ENCODE measurements at places on chromosomes 16 and 17.

DNA sequence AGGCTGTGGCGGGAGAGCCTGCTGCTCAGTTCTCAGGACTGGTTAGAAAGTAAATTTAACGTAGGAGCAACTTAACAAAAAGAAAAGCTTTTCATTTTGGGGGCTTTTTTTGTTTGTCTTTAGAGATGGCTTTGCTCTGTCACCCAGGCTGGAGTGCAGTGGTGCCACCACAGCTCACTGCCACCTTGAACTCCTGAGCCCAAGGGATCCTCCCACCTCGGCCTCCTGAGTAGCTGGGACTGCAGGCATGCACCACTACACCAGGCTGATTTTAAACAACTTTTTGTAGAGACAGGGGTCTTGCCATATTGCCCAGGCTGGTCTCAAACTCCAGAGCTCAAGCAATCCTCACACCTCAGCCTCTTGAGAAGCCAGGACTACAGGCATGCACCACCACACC lies 205.0 kb downstream of the RPTOR start:
- DNase-seq = no peak

DNA sequence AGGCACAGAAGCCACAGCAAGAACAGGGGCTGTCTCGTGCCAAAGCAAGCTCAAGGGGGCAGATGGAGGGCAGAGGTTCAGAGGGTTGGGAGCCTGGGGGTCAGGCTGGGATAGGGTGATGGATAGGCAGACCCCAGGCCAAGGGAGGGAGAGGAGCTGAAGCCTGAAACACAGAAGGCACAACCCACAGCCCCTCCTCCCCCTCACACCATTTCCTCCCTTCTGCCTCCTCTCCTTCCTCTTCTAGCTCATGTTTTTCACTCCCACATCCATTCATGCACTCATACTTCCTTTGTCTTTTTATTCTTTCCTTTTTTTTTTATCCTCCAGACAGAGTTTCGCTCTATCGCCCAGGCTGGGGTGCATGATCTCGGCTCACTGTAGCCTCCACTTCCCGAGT lies 61.1 kb downstream of the SOCS1 start:
- DNase-seq = no peak

- DNase-seq = no peak
Observed at GRCh38 chr16:20910781-20911321, 10.3 kb downstream of the LYRM1 start.

DNA sequence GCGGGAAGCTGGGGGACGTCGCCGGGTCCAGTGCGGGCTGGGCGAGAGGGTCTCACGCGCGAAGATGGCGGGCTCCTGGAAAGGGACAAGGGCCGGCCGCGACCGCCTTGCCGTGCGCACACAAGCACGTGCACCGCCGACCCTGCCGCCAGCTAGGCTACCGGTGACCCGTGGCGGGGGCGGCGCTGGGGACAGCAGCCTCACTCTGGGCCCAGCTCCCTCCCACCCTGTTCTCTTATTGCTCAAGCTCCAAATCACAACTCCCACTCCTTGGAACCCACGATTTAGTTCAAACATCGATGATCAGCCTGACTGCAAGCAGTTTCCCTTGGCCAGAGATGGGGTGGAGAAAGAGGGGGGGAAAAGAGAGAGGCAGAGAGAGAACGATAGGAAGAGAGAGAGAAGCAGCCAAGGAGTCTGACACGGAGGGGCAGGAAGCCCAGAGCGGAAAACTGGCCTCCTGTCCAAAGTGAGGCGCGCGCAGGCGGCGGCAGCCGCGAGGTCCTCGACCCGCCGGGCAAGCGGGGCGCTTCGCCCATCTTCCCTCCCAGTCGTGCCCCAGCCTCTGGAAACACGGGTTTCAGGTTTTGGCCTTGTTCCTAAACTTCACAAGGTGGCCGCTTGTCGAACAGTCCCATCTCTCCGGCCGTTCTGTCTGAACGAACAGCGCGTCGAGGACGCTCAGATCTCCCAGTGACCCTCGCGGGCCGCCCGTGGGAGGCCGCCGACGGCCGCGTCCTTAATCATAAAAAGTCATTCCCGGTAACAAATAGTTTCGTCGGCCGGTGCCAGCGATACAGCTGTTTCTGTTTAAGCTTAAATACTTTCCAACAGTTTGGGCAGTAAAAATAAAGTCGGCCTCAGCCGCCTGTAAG lies 1.7 kb upstream of the CBX8 start:
- peak; percentile 40 for DNase-seq

- DNase-seq = no peak
Observed at GRCh38 chr17:15351925-15352324, 10.5 kb upstream of the TEKT3 start.

GRCh38 chr16:57261806-57262205 lies 16.7 kb downstream of the ARL2BP start:
- DNase-seq = no peak

- no peak for DNase-seq
Observed at GRCh38 chr17:17075125-17075781, 33.0 kb downstream of the MPRIP start.

DNA sequence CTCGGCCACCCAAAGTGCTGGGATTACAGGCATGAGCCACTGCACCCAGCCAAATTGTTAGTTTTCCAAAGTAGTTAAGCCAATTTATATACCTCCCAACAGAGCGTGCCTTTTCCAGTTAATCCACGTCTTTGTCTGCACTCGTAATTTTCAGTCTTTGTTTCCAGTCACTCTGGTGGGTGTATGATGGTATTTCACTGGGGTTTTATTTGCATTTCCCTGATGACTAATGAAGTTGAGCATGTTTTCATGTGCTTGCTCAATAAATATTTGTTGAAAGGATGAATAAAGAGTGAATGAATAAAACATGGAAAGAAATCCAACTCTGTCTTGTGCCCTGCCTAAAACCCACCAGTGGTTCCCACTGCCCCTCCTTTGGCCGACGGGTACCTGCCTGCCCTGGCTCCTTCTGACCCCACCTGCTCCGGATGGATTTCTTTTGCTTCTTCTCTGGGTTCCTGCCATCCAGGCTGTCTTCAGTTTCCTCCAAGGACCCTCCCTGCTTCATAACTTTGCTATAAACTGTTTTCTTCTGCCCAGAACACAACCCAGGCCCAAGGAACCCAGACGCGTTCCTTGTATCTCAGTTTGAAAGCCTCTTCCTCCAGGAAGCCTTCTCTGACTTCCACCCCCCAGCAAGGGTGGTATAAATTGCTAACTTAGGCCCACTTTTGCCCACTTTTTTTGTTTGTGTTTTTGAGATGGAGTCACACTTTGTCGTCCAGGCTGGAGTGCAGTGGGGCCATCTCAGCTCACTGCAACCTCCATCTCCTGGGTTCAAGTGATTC lies 3.0 kb upstream of the ABCC1 start:
- DNase-seq = no peak

- DNase-seq = peak; percentile 21
Observed at GRCh38 chr16:85424260-85425073, 188.7 kb upstream of the GSE1 start.

DNA sequence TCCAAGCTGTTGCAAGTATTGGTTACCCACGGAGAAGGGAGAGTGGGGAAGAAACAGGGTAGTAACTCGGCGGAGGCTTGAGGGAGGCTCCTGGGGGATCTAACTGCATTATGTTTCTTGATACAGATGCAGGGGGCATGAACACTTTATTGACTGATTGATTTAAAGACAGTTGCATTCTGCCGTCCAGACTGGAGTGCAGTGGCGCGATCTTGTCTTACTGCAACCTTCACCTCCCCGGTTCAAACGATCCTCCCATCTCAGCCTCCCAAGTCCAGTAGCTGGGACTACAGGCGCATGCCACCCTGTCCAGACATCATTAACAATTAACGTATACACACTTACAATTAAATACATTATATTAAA lies 15.1 kb upstream of the ERN2 start:
- no peak for DNase-seq
